SK-MEL-5 (cell line): ENCODE measurements at places on chromosomes 6 and 20. TPM values are rescaled to one million over a fixed set of nuclear protein-coding genes. Genes with fewer than 3 reads are reported as not detected.

DNA sequence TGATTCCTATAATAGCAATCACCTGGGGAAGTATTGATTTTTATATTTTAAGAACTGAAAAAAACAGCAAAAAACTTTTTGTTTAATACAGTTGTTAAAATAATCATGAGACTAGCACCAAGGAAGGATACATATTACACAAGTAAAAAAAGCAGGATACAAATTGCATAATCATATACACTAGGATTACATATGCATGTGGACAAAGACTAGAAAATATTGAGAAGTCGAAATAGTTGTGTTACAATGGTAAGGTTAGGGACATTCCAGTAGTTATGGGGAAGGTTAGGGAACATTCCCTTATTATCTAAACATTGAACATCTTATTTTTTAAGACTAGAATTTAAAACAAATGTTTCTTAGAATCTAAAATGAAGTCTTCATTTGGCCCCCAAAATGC lies 9.5 kb downstream of the NUS1 start:
- DNase-seq: no peak

The NNAT gene
- total RNA-seq: not detected in 2 replicates

The TMEM74B gene
- 3.9 and 5.7 TPM in 2 replicates for total RNA-seq

The OXT gene
- total RNA-seq: not detected in 2 replicates

The FKBP1C gene
- total RNA-seq: 0.98 and 1.4 TPM in 2 replicates

The IMPG1 gene
- total RNA-seq: not detected in 2 replicates

- DNase-seq: no peak
These were observed 21.6 kb downstream of the DSE start for GRCh38 chr6:116392132-116393013.

The DHX35 gene
- 21.3 TPM in 2 replicates for total RNA-seq

The LY6G6D gene
- not detected in 2 replicates for total RNA-seq

DNA sequence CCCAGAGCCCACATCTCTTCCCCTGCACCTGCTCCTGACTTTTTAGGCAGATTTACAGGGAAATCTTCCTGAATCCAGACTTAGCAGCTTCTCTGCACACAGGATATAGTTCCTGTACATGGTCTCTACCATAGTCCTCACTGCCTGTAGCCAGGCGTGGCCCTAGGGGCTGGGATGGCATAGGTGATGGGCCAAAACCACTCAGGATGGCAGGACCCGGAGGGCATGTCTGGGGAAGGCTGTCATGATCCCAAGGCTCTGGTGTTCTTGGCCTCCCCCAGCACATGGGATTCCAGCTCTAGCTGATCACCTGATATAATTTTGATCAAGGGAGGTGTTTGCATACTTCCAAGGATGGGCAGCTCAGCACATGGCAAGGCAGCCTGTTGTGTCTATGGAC lies 58.0 kb downstream of the TOX2 start:
- no peak for DNase-seq

GRCh38 chr6:121858986-121859385 lies 423.5 kb downstream of the GJA1 start:
- DNase-seq: no peak

- no peak for DNase-seq
These were observed 2.9 kb downstream of the LPA start for GRCh38 chr6:160661216-160661615.

- DNase-seq: peak; percentile 44
These were observed 48.7 kb upstream of the RSPO3 start for GRCh38 chr6:127069659-127070279.

GRCh38 chr6:112195166-112195565 lies 59.2 kb downstream of the LAMA4 start:
- no peak for DNase-seq

The SLC17A9 gene
- not detected in 2 replicates for total RNA-seq

The TRMT6 gene
- 26.9 and 29.1 TPM in 2 replicates for total RNA-seq

- no peak for DNase-seq
These were observed 65.1 kb downstream of the ADNP start for GRCh38 chr20:50866036-50866685.

The PRDM13 gene
- 2.6 and 3.5 TPM in 2 replicates for total RNA-seq

- no peak for DNase-seq
These were observed 63.5 kb downstream of the JAG1 start for GRCh38 chr20:10610251-10610650.

GRCh38 chr6:41939848-41940758 lies 1.5 kb downstream of the CCND3 start:
- DNase-seq: no peak

The SAMD5 gene
- 1.8 and 2.2 TPM in 2 replicates for total RNA-seq

The NT5E gene
- 15.2 and 15.4 TPM in 2 replicates for total RNA-seq

DNA sequence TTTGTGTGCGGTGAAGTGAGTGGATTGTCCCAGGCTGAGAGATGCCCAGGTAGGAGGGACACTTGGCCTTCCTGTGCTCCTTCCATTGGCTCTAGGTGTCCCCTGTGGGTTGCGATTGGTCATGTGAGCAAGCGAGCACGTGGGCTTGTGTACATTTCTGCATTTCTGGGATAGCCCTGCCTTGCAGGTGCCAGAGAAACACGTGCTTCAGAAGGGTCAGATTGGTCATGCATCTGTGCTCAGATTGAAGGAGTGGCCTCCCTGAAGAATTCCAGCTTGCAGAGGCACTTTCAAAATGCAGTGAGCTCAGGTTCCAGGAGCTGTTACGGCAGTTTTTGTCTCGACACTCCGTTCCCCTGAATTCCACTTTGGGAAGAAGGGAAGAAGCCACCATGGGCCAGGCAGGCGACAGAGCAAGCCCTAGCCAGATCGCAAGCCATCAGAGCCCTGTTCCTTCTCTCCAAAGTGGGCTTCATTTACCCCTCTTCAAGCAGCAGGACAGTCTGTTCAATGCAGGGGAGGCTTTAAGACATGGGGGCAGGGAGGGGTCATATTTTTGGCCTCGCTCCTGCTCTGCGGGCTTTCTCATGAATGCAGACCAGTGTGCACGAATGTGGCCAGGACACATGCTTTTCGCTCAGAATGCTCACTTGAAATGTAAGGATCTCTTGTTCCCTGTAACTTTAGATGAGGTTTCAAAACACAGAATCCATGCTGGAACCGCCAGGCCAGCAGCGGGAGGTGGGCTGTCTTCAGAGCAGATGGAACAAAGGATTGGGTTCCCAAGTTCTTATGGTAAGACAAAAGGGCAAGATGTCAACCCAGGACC lies 78.6 kb upstream of the AKAP12 start:
- DNase-seq: peak; percentile 90

The COL11A2 gene
- total RNA-seq: 0.42 and 0.98 TPM in 2 replicates

DNA sequence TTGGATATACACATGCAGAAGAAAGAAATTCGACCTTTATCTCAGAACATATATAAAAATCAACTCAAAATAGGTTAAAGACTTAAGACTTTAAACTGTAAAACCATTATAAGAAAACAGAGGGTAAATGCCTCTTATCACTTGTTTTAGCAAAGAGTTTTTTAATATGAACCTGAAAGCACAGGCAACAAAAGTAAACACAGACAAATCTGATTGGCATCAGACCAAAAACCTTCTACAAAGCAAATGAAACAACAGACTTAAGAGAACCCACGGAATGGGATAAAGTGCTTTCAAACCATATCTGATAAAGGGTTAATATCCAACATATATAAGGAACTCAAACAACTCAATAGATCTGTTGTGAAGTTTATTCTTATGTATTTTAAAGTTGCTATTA lies 309.9 kb upstream of the OPRM1 start:
- no peak for DNase-seq

- no peak for DNase-seq
These were observed 1.2 kb downstream of the IBTK start for GRCh38 chr6:82246370-82246769.

The RHAG gene
- total RNA-seq: not detected in 2 replicates

DNA sequence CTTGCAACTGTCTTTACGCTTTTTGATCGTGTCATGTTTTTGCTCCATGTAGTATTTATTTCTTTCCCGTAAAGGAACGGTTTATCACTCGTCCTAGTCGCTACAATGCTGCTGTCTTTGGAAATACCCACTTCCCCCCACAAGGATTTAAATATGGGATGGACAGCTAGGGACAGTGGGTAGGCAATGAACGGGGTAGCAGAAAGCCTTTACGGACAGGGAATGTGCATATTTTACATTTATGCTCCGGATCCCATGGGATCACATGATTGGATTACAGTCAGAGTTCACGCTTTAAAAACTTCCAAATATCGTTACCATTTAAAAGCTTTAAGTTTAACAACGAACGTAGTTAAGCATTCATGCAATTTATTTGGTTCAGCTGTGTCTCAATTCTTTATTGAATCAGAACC lies 1.2 kb downstream of the HIVEP1 start:
- DNase-seq: no peak

The RSPO4 gene
- total RNA-seq: 0.24 TPM in 1 of 2 replicates, not detected in the other

The TNXB gene
- total RNA-seq: 0.37 TPM in 1 of 2 replicates, not detected in the other

- DNase-seq: peak; percentile 13
These were observed 644 bp downstream of the RBL1 start for GRCh38 chr20:37095108-37095598.

The FARS2 gene
- 24.4 and 25.6 TPM in 2 replicates for total RNA-seq

The BTN1A1 gene
- not detected in 2 replicates for total RNA-seq

- no peak for DNase-seq
These were observed 92.8 kb downstream of the TSHZ2 start for GRCh38 chr20:53064935-53065334.

The TBXT gene
- not detected in 2 replicates for total RNA-seq

- no peak for DNase-seq
These were observed 141.8 kb upstream of the KCNG1 start for GRCh38 chr20:51164731-51165130.

The LY6G6F gene
- total RNA-seq: not detected in 2 replicates

DNA sequence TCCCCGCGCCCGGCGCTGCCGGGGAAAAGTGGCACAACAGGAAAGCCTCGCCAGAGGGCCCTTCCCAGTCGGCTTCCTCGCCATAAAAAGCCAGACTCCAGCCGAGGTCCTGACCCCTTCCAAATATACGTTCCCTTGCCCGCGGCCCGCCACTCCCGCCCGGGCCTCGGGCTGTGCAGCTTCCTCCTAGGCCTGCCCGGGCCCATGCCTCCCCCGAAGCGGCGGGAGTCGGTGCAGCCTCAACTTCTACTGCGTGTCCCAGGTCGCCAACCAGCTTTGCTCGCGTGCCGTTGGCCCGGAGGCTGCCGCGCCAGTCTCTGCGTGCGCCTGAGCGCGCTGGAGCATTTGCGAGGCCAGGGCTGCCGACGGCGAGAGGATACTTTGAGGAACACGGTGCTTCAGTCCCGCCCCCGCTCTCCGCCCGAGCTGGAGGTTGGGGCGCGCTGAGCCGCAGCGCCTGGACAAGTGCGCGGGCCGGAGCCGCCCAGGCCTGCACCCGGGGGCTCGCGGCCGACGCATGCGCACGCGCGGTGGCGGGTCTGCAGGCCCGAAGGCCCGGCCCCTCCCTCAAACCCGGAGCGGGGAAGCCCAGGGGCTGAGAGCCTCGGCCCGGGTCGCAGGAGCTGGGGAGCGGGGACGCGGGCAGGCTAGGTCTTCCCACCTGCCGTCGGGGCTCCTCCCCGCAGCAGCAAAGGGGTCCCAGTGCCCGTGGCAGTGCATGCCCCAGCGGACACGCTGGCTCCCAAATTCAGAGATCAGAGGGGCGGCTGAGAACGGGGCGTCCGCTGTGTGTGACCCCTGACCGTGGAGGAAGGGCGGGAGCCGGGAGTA lies 10.2 kb downstream of the FOXC1 start:
- no peak for DNase-seq

The CRISP3 gene
- not detected in 2 replicates for total RNA-seq

DNA sequence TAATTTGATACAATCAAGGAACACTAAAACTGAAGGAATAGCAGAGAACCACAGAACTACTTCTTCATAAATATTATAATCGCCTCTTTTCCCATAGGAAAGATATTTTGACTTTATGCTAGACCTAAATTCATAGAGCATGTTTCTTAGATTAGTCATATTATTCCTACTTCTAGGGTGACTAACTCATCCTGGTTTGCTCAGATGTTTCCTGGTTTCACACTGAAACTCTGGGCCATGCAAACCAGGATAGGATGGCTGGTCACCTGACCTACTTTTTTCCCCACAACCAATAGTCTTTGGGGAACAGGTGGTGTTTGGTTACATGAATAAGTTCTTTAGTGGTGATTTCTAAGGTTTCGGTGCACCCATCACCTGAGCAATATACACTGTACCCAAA lies 42.8 kb downstream of the MMS22L start:
- DNase-seq: no peak

- no peak for DNase-seq
These were observed 15.7 kb downstream of the RTN4IP1 start for GRCh38 chr6:106613590-106613989.

DNA sequence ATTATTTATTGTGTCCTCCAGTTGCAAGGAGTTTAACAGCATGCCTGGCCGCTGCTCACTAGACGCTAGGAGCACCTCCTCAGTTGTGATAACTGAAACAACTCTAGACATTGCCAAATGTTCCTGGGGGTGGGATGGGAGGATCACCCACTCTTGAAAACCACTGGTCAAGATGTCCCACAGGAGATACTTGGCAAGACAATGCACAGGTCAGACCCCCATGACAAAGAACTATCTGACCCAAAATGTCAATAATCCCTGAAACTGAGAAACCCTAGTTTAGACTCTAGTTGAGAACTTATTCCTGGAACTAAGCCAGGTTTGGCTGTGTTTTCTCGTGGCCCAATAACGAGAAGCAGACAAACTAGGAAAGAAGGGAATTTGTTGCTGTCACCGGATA lies 9.5 kb upstream of the FKBPL start:
- no peak for DNase-seq

The TGM3 gene
- not detected in 2 replicates for total RNA-seq

DNA sequence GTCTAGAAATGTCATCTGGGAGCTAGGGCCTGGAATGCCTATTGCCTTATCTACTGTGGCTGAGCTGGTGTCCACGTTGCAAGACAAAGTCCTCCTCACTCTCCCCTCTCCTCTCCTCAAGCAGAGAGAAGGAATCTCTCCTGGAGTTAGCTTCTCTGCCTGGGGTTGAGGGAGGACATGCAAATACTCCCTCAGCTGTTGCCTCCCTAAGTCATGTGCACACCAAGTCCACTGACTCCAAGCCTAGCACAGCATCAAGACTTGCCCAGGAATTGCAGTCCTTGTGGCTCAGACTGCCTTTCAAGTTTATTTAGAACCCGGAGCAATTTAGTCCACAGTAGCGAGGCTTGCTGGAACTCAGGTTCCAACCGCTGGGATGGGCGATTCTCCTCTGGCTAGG lies 38.0 kb upstream of the SCP2D1 start:
- DNase-seq: no peak

DNA sequence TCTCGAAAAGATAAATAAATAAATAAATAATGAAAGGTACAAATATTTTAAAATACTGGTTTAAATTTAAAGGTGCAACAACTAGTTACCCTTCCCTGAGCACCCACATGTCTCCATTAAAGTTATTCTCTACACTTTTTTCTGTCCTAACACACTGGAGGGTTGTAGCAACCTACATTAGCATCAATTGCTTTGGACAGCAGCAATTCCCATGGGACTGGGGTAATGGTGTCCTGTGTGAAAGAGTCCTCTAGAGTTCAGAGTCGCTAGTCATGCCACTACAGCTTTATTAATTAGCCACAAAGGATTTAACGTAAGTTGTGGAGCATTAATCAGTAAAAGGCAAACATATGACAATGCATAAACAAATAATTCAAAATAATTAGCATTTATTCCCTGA lies 14.1 kb upstream of the CD24 start:
- DNase-seq: no peak

The ACAT2 gene
- total RNA-seq: 13.8 and 14.7 TPM in 2 replicates

The COL19A1 gene
- 39.9 and 41.7 TPM in 2 replicates for total RNA-seq

The TGM2 gene
- 5.6 and 7.0 TPM in 2 replicates for total RNA-seq

DNA sequence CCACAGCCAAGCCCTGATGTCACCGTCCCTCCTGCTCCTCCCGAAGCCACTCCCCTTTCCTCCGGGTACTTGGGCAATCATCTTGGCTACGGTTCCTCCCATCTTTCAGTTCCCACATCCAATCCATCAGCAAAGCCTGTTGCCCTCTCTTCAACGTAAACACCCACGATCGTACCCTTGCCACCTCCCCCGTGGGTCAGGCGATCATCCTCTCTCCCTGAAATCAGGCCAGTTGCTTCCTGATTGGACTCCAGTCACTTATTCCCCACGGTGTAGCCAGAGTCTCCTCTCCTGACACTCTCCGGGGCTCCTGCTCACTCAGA lies 44.5 kb downstream of the SULF2 start:
- peak; percentile 54 for DNase-seq
